ENCODE measurements at places on chromosomes 5 and 9.

- DNase-seq: no peak
Measured at GRCh38 chr9:105076729-105077128, 148.8 kb upstream of the ABCA1 start.

GRCh38 chr9:133990366-133991213 lies 1.5 kb downstream of the VAV2 start:
- DNase-seq: no peak

GRCh38 chr9:35611230-35611797 lies 6.3 kb downstream of the TESK1 start:
- DNase-seq: no peak

GRCh38 chr5:180470361-180470760 lies 23.8 kb upstream of the CNOT6 start:
- DNase-seq: no peak

- DNase-seq: no peak
Measured at GRCh38 chr5:78587081-78587774, 61.3 kb downstream of the LHFPL2 start.

GRCh38 chr5:38367966-38368365 lies 109.6 kb downstream of the EGFLAM start:
- no peak for DNase-seq

GRCh38 chr9:98625728-98626127 lies 83.0 kb downstream of the GABBR2 start:
- no peak for DNase-seq
